GM23248 (cell line): ENCODE measurements at places on chromosomes 6 and 20. TPM values are rescaled to one million over a fixed set of nuclear protein-coding genes. Genes with fewer than 3 reads are reported as not detected.
A peak's percentile ranks its signal among the peaks of the same experiment; 100 is the strongest.

VGLL2 gene
- total RNA-seq: not detected in 2 replicates

DNA sequence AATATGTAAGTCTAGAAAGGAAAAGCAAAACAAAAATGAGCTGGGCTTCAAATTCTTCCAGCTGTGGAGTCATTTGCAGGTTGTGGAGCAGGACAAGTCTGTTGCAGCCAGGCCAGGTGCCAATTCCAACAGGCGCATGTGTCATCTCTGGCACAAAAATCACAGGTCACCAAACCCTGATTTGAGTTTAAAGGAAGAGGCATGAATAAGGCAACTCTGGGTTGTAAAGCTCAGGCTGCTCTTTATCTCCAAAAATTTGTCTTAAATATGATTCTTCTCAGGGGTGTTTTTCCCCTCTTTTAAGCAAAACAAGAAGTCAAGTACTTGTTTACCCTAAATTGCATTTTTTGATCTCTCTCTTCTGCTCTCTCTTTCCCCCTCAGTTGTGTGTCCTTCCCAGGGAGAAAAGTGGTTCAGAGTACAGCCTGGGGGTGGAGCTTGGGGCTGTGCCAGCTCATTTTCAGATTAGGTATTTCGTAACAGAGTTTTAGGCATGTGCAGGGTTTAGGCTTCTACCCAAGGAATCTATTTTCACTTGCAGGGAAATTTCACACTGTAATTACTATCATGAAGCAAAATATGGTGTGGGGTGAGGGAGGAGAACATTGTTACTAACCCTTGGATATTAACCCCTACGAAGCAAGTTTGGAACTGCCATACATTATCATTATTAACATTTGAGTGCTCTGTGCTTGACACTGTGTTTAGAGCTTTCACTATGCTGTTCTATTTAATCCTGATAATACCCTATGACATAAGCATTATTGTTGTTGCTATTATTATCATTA, 8.3 kb upstream of the NCOA3 start:
- peak; percentile 76 for DNase-seq

DNA sequence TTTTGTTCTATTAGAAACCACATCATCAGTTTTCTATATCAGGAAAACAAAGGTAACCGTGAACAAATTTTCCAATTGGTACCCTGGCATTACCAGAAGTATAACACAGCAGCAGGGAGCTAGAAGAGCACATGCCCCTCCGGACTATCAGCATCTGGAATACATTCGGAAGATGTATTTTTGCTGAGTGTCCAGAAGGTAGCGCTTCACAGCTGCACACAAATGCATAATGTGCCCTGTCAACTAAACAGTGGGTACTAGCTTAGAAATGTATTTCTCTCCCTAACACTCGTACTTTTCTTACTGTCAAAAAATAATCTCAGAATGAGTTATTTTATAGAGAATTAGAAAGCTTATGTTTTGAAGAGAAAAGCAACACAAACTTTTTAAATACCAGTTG, 77.6 kb downstream of the HUS1B start:
- DNase-seq: peak; percentile 13

HLA-DRA gene
- total RNA-seq: 0.89 TPM in 1 of 2 replicates, not detected in the other

COL9A1 gene
- total RNA-seq: not detected in 2 replicates

GRCh38 chr6:4780360-4780812, 4.2 kb downstream of the CDYL start:
- peak; percentile 60 for DNase-seq

DNA sequence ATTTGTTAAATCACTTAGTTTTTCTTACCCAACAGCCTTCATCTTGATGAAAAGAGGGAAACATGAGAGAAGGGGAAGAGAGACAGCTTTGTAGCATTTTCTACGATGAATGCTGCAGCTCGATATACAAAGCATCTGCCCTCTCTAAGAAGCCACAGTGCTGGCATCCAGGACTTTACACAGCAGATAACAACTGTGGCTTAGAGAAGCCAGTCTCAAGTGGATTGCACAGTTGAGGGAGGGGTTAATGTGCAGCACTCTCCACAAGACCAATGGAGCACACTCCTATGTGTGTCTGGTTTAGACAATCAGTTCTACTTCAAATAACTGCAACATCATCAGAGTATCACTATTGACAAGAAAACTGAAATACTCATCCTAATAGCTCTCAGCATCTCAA, 5.8 kb downstream of the C6orf120 start:
- DNase-seq: no peak

ERVFRD-1 gene
- total RNA-seq: not detected in 2 replicates

DNA sequence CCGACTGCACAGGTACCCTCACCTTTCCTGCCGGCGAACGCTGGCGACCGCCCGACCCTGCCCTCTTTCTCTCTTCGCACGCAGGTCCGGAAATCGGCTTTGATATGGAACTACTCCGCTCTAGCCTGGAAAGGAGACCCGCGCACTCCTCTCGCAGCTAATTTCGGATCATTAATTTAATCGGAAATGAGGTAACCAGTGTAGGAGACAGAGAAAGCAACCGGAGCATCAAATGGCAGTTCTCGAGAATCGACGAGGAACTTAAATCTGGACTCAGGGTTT, 949 bp upstream of the ATXN1 start:
- DNase-seq: peak; percentile 70

- DNase-seq: peak; percentile 31
Measured at GRCh38 chr20:555976-556385, 12.4 kb upstream of the CSNK2A1 start.

- no peak for DNase-seq
Measured at GRCh38 chr20:52880997-52881396, 91.2 kb upstream of the TSHZ2 start.

DNA sequence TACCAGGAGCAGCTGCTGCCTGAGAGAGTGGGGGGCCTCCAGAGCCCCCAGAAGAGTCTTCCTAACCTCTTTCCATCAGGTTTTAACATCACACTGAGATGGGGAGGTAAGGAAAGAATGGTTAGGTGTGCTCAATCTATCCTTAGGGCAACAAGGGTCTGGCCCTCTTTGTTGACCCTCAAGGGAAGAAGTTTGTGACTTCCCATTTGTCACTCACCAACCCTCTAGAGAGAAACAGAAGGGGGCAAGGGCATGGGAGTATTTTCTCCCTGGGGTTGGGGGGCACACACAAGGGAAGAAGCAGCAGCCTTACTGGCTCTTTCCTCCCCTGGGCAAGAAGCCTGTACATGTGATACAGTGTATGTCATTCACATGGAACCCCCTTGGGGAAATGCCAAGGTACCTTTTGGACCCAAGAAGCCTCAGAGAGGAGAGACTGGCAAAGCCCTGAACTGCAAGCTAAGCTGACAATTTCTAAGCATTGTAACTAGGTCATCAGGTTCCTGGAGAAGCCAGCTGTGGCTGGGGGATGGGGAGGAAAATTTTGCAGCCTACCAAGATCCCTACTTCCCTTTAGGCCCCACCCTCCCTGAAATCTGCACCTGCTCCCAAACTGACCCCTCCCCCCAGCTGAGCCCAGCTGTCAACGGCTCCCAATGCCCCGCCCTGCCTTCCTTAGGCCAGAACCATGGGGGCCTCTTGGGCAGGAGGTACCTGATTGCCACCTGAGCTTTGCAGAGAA, 14.5 kb downstream of the BCL2L1 start:
- DNase-seq: no peak

GRCh38 chr6:118710616-118711015, 59.2 kb upstream of the CEP85L start:
- DNase-seq: no peak

DNA sequence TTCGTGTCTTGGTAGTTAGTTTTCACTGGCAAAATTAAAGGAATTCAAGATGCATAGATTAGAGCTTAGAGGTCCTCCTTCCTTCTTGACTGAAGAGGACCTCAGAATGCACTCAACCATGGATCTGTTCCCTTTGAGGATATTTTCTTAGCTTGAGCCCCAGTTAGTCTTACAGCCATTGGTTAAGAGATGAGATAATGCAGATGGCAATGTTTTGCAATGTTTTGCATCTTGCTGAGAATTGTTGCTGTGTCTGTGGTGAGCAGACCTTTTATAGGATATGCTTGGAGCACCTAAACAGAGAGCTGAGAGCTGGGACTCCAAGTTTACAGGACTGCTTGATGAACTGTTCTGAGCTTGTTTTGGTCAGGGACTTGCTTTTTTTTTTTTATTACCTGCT, 107.5 kb downstream of the TMEM170B start:
- peak; percentile 18 for DNase-seq

- no peak for DNase-seq
Measured at GRCh38 chr6:79072640-79073181, 5.3 kb downstream of the PHIP start.

GRCh38 chr6:22401206-22401605, 104.4 kb upstream of the PRL start:
- DNase-seq: no peak

- DNase-seq: peak; percentile 26
Measured at GRCh38 chr6:90442366-90442765, 144.5 kb downstream of the MAP3K7 start.

DNA sequence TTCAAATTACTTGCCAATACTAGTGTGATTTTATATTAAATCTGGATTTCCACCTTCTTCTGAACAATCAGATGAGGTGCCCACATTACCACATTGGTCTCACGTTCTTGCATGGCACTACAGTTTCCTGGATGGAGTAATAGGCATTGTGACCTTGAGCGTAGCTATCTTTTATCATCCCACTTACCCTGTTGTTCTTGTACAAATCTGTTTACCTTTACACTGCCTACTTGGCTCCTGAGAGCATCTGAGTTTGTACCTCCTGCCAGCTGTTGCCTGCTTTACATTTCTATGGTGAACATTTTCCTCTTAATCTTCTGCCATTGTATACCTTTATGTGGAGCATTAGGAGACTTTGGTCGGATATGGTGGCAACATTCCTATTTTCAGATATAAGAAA, 90.7 kb downstream of the AKAP7 start:
- no peak for DNase-seq

USP49 gene
- 0.97 and 2.4 TPM in 2 replicates for total RNA-seq

SOX4 gene
- 3.0 and 4.5 TPM in 2 replicates for total RNA-seq

- no peak for DNase-seq
Measured at GRCh38 chr6:157579467-157580031, 198.6 kb downstream of the ZDHHC14 start.

- DNase-seq: no peak
Measured at GRCh38 chr6:170285482-170285881, 5.4 kb downstream of the DLL1 start.

GRCh38 chr6:79201143-79201542, 33.3 kb downstream of the HMGN3 start:
- DNase-seq: no peak

SCRT2 gene
- not detected in 2 replicates for total RNA-seq

CASS4 gene
- 11.4 and 19.2 TPM in 2 replicates for total RNA-seq

DNA sequence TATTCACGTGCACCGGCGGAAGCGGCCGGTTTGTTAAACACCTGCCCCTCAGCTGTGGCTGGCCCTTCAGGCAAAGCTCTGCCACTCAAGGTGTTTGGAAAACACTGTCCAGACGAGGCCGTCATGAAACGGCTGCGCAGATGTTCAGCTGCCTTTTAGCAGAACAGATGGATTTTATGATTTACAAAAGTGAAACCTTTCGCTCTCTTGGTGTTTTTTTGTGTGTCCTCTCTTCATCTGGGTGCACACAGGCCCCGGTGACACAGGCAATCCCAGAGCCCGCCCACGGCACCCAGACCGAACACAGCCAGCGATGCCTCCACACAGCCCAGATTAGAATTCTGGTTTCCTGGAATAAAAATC, 397.0 kb downstream of the SMOC2 start:
- no peak for DNase-seq

DNA sequence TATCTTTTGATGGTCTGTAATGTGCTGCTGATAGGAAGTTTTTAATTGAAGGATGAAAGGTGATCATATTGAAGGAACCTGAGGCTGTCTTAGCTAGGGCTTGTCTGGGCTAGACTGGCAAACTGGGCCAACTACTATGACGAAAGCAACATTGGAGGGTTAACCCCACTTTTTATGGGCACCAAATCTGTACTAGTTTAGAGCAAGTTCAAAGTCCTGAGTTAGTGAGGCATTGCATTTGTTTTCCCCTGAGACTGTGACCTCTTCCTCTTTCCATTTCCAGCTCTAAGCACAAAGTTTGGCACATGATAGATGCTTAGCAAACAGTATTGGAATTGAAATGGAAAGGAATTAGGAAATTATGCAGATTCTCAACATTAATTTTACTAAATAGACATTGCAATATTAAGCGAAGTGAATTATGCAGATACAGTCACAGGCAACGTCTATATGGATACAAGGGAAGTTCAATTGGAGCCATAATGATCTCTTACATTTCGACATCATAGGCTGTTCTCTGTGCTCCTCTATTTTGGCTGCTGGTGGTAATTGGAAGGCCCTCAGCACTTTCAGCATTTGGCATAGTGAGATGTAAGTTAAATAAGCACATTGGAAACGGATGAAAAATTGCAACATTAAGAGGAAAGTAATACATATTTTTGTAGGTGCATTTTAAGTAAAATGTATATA, 22.2 kb downstream of the CEP57L1 start:
- DNase-seq: no peak
